ENCODE measurements at places on chromosomes 6 and 20.

DNA sequence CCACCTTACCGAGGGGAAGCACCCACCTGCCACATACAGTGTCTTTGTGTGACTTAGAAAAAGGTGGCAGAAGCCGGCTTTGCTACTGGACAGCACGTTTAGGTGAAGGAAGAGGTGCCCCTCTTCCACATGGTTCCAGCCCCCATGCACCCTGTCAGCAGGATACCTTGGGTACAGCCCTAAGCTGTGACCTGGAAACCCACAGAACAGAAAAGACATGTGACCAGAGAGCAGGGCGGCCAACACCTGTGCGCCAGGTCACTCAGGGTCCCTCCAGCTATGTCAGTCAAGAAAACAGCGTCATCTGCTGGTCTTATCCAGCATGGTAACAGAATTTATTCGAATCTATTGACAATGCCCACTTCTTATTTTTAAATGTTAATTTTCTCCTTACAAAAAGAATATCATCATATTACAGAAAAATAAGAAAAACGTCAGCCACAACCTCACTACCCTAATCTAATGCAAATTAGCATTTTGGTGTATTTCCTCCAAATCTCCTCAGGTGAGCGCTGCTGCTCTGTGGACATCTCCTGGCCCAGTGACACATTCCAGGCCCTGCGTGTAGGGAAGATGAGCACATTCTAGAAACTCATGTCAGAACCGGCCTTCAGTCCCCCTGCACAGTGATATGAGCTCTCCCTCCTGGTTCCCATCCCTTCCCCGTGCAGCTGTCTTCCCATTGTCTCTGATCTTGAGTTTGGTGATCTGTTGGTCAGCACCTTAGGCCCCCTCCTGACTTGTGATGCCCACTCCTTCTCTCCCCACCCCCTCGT, 37.2 kb downstream of the GTF2H5 start:
- DNase-seq = no peak

DNA sequence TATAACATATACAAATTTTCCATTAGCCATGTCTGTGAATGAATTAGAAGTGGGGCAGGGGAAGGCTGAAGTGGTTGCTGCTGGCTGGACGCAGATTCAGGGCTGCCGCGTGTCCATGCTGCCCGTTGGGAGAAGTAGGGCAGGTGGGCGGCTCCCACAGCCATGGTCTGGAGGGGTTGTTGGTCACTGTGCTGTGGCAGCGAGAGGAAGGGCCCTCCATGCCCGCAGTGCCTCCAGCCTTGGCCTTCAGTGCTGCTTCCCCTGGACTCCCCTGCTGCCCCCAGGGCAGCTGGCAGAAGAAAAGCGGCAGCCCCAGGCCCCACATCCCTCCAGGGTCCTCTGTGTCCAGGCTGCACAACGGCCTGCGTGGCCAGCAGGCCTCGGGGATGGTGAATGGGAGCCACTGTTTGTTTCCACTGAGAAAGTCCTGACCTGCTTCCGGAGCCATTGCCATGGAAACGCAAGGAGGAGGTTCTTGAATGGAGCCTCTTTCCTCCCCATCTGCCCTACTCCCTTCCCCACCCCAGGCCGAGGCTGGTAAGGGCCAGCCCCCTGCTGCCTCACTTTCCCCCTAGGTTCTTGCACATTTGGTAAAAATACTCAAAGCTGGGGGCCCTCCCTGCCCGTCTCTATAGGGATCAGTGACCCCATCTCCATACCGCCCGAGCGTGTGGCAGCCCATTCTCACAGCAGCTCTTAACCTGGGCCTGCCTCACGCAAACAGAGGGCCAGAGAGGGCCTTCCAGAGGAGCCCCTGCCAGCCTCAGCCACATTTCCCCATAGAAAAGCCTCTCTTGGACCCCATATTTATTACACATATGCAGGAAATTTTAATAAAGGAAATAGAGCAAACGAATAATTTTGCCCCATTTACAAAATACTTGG, 113.3 kb downstream of the SASH1 start:
- DNase-seq = no peak

DNA sequence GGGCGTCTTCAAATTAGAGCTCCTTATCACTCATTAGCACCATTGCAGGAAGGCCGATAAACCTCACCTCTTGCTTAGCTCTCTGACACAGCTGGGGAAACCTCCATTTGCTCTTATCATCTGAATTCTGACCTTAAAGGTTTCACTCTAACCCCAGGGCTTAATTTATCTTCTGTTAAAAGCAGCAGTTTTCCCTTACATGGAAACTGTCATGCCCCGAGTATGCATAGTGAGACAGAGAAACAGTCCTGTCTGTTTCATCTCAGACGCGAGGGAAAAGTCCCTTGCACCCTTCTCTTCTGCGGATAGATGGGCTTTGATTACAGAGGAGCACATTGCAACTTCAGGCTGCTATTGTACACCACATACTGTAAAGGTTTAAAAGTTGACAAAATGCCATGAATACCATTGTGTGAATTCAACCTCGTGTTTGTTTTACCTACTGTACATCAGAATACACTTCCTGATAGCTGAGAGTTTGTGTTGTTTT, 191.5 kb upstream of the BMP2 start:
- DNase-seq = no peak

DNA sequence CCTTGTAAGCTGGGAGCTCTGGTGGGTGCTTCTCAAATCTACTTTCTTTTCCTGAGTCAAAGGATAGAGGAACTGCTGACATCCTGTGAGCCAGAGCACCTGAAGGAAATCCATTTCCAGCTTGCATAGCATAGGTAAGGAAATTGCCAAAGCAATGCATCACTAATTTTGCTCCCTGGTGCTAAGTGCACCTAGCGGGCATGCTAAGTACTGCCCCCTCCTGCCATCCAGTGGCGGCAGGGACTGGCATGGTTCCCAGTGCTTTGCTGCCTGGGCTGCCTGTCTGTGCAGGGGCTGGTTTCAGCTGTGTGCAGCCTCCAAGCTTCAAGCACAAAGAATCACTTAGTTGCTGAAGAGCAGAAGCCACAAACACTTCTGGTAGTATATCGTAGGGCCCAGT, 63.9 kb downstream of the FARS2 start:
- DNase-seq = no peak

DNA sequence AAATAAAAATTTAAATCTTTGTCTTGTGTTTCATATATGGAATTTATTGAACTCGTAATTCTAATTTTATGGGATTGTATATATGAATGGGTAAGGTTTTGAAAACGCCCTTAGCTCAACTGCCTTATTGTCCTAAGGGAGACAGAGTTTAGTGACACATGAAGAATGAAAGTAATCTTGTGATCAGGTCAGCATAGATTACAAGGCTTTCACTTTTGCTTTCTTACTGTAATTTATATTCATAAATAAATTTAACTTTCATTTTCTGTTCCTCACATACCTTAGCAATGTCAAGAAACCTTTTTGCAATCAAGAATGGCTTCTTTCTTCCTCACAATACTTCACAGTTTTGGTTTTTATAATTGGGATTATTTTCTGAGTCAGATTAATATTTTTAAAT, 14.4 kb downstream of the KPNA5 start:
- peak; percentile 36 for DNase-seq

GRCh38 chr6:114121913-114122662, 151.1 kb upstream of the HDAC2 start:
- no peak for DNase-seq

DNA sequence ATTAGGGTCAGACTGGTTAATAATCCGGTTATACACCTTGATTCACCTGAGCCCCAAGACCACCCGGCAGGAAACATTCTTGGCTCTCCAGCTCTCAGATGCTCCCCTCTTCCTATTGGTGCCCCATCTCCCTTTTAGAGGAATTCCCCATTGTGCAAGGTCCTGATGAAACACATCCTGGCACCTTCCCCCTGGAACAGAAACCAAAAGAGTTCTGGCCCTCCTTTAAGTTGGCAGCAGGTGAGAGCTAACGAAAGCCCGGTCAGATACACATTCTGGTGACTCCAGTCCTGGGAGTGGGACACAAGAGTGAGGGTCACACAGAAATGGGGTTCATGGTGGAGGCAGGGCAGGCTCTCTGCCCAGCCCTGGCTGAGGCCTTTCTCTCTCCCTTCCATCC, 32.2 kb downstream of the RSPO4 start:
- no peak for DNase-seq

DNA sequence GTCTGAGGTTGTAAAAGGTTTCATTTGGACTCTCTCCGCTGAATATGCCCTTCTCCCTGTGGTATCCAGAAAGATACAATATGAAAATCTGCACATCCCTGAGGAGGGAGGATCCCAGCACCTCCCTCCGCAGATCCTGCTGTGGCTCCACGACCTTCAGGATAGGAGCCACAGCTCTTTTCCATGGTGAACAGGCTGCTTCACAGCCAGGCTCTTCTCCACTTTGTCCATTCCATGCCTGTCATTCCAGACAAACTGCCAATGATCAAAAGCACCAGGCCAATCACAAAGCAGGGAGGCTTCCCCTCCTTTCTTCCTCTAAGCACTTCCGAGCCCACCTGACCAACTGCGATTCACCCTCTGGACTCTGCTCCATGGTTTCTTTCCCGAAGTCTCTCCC, 339.8 kb downstream of the ESR1 start:
- DNase-seq = no peak

- peak; percentile 48 for DNase-seq
These were observed 44.3 kb downstream of the KHDC1L start for GRCh38 chr6:73180763-73181619.

DNA sequence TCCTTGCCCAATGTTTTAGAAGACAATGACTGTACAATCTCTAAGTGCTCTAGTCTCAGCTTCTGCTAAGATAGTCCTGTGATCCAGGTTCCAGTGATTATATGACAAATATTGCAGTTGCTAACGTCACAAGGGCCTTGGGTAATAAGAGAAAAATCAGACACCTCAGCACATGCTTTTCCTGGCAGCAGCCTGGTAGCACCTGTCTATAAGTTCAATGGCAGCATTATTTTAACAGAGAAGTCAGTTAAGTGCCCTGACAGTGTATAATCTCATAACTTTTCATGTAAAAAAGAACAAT, 121.3 kb upstream of the BCLAF1 start:
- DNase-seq = no peak

- DNase-seq = no peak
These were observed 64.0 kb upstream of the RNF146 start for GRCh38 chr6:127202676-127203075.

DNA sequence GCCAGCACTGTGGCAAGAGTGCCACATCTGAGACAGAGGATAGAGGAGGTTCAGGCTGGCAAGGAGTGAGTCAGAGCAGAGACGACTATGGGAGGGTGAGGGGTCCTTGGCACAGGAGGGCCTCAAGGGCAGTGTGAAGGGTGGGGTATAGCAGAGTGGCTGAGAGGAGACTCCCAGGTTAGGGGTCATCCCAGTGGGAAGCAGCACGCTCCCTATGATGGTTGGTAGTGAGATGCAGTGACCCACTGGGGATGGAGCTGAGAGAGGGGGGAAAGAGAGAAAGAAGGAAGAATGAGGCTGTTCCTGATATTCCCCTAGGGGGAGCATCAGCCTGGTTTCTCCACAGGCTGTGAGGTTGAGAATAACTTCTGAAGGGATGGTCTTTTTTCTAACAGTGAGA, 97.3 kb downstream of the INSM1 start:
- DNase-seq = no peak

GRCh38 chr6:153207617-153208016, 76.5 kb upstream of the RGS17 start:
- DNase-seq = no peak

- DNase-seq = peak; percentile 25
These were observed 34.0 kb upstream of the FOXO3 start for GRCh38 chr6:108526739-108527174.

- no peak for DNase-seq
These were observed 68.1 kb downstream of the SLC22A23 start for GRCh38 chr6:3388786-3389185.

DNA sequence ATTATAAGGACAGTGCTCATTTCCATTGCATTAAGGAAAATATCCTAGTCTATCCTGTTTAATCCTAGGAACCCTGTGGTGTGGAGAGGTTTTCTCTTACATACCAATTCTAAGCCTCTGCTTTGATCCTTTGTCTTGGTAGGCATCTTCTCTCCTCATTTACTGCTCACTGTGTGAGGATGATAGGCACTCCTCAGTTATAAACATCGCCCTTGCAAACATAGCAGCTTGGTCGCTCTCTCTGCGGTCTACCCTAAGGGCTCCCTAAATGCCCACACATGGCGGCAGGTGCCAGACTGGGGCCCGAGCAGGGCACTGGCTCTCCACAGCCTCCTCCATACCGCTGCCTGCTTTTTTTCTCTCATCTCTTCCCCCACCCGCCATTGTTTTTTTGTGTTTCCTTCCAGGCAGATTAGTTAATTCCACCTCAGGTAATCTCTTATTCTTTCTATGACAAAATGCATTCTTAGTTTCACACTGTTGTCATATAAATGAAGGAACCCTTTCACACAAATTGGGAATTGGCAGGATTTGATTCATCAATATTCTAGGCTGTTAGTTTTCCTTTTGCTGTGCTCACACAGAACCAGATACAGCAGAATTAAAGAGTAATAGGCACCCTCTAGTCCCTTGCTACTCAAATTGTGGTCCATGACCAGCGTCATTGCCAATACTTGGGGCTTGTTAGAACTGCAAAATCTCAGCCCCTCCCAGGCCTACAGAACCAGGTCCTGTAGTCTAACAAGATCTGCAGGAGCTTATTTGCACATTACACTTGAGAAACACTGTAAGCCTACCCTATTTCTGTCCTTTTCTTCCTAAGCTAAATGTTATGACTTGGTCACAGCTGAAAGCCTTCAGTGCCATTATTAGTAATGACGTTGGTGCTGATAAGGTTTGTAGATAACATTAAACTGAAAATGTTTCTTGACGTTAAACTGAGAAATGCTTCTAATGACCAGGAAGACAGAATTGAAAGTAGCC, 36.3 kb downstream of the CARMIL1 start:
- no peak for DNase-seq

DNA sequence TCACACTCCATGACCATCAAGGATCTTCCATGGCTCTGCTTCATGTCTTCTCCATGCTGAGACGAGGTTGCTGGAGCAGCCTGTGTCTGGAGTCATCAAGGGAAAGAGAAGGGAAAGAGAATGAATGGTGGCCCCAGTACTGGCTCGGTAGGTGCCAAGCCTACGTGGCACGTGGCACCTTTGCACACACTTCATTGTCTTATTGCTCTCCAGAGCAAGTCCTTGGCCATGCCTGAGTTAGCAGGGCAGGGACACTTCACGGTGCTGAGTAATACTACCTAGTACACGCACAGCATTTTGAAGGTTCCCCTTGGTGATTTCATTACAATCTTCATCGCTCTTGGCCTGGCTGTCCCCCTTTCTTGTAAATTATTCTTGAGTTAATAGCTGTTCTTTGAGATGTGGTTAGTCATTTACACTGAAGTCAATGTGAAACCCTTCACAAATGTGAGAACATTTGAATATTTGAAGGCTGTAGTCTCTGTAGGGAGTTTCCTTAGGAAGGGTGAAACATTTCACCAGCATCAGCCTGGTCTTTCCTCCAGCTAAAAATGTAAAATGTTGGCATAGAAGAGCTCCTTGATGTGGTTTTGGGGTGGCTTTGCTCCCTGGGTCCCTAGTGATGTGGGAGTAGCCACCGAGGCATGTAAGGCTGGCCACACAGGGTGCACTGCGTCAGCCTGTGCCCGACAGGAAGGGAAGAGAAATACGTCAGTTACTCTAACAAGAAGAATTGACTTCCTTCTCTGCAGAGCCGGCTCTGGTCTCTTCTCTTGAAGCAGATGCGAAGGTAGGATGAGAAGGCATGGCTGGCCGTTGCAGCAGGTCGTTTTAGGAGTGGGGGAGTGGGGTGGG, at the start of gene SYTL3:
Gene SYTL3 (plus strand): TSS at position 766 of the 855 bp plus-strand sequence. CDS start 13,215 bp downstream, outside the sequence.
- DNase-seq = peak; percentile 91
